ENCODE measurements at places on chromosomes 11 and 22. TPM values are rescaled to one million over a fixed set of nuclear protein-coding genes. Genes with fewer than 3 reads are reported as not detected.

GRCh38 chr22:29157759-29158535, 47.7 kb upstream of the EMID1 start:
- DNase-seq: no peak

GRCh38 chr11:26862801-26863200, 131.1 kb upstream of the FIBIN start:
- no peak for DNase-seq

GRCh38 chr11:61526229-61526628, 17.7 kb downstream of the LRRC10B start:
- no peak for DNase-seq

The FAM180B gene
- total RNA-seq: not detected

- no peak for DNase-seq
These were observed 70.2 kb upstream of the TP53AIP1 start for GRCh38 chr11:129012880-129013279.

- DNase-seq: no peak
These were observed 5.3 kb downstream of the TYR start for GRCh38 chr11:89182773-89183518.

DNA sequence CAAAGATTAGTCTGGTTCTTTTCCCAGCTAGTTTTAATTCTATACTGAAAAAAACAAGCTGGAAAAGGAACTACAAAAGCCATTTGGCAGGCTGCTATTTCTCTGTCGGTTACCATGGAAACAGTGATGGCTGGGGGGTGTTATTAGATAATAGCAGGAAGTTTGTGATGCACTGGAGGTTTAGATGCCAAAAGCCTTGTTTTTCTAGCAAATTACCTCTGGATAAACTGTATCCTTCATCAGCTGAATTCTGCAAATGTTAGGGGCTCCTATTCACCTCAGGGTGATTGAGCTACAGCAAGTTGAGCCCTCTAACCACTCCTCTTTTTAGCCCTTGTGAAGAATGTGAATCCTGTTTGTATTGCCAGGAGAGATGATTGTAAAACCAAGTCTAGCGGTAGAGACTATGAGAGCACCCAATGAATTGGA, 25.2 kb downstream of the ALKBH3 start:
- no peak for DNase-seq

GRCh38 chr22:42939451-42939881, 75.5 kb downstream of the PACSIN2 start:
- no peak for DNase-seq

The ADAMTS8 gene
- total RNA-seq: 1.2 TPM

DNA sequence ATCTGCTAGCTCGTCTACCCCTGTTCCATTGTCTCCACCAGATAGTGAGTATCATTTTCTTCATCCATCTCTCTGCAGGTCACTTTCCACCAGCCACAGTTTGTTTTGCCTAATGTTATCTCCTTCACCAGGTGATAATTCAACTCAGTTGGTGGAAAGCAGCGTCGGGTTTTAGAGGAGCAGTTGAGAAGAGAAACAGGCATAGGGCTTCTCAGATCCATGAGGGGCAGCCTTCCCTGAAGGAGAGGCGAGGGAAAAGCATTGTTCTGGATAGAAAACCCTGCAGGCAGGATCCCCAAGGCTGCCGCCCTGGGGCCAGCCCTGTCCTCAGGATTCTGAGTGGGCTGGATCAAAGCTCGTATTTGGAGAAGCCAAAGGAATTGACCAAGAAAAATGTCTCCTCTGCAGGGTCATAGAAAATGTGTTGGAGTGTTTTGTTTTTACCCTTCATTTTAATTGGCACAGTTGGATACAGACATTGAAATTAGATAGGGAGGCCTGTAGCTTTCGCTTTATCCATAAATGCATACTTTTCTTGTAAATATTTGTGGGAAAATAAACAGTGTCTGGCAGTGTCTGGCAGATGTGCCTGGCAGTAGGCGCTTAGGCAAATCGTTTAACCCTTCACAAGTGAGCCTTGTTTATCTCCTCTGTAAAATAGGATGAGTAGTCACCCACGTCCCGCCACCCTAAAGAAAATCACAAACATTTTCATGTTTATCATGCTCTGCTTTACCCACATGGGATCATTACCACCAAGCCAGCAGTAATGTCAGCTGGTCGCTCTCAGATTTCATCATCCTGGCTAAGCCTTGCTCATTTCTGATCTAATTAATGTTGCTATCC, 73.4 kb upstream of the TTC12 start:
- DNase-seq: no peak

The COMT gene
- total RNA-seq: 139 TPM

The FANCF gene
- 1.4 TPM for total RNA-seq

GRCh38 chr22:49499433-49500075, 328.1 kb downstream of the BRD1 start:
- DNase-seq: no peak

Data from psoas muscle (tissue), 8 donors.